ENCODE measurements at places on chromosomes 16 and 17. TPM values are rescaled to one million over a fixed set of nuclear protein-coding genes. Genes with fewer than 3 reads are reported as not detected.

POLG2 gene
- 7.2 TPM for total RNA-seq

DYNLRB2 gene
- total RNA-seq = 1.0 TPM

KRTAP2-1 gene
- not detected for total RNA-seq

SNX20 gene
- total RNA-seq = 1.3 TPM

C1QTNF1 gene
- 477 TPM for total RNA-seq

PPP4C gene
- total RNA-seq = 36.7 TPM

TBC1D3I gene
- total RNA-seq = 0.18 TPM

- no peak for DNase-seq
These were observed 23.4 kb downstream of the MYH13 start for GRCh38 chr17:10349403-10349802.

DNA sequence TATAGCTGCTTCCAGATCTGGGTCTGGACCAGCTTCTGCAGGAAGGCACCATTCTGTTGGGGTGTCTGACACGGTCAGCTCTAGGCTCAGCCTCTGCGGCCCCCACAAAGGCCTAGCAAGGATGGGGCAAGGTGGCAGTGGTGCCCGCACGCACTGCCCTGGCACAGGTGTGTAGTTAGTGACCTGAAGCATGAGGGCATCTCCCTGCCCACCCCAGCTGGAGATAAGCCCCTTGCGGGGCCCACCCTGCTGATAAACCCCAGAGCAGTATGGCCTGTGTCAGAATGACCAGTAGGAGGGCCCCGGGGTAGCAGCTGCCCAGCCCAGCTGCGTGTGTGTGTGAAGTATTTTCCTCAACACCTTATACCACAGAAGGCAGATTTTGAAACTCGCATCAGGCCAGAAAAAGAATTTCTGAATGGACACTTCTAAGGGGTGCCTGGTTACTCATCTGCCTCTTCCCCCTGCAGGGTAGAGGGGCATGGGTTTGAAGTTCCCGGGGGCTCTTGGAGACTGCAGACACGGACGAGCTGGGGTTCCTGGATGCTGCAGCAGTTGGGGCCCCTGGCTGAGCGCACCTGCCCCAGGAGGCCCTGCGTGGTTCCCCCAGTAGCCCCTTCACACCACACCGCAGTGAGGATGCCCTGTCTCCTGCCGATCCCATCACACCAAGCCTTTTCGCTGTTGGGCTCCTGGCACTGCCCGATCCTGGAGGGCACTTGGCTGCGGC lies 4.5 kb downstream of the ARHGDIA start:
- no peak for DNase-seq

- DNase-seq = no peak
These were observed 134.9 kb downstream of the CCT6B start for GRCh38 chr17:34826332-34826731.

DNA sequence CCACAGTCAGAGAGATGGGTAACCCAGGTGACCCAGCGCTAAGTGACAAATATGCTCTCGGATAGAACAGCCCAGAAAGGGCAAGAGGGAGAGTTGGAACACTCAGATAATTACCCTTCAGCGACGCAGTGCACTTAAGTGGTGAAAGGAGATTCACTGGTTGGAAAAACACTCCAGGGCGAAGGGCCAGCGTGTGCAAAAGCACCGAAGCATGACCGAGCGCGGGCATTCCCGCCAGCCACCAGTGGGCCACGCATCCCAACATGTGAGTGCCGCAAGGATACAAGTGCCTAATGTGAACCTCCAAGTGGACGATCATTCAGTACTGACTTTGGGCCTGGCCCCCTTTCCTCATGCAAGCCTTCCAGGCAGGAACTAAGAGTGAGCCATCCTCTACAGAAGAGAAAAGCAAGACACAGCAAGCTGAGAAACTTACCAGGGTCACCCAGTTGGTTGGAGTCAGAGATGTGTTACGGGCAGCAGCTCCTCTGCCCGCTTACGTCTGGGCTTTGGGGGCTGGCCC lies 258.4 kb downstream of the C16orf95 start:
- DNase-seq = peak; percentile 57

- DNase-seq = no peak
These were observed 252.7 kb downstream of the PMP22 start for GRCh38 chr17:15012351-15012980.

DNA sequence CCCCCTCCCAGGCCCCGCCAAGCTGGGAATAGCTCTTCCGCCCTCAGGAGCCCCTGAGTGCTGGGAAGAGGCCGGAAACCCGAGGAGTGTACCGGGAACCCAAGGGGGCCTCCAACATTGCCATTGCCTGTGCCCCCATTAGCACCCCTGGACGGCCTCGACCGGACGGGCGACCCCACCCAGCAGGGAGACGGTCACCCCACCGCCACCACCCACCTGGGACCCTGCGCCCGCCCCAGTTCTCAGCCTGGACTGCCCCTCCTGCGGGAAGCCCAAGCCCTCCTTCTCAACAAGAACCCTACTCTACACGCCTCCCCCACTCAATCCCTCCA lies 2.0 kb downstream of the CARHSP1 start:
- DNase-seq = no peak

DNA sequence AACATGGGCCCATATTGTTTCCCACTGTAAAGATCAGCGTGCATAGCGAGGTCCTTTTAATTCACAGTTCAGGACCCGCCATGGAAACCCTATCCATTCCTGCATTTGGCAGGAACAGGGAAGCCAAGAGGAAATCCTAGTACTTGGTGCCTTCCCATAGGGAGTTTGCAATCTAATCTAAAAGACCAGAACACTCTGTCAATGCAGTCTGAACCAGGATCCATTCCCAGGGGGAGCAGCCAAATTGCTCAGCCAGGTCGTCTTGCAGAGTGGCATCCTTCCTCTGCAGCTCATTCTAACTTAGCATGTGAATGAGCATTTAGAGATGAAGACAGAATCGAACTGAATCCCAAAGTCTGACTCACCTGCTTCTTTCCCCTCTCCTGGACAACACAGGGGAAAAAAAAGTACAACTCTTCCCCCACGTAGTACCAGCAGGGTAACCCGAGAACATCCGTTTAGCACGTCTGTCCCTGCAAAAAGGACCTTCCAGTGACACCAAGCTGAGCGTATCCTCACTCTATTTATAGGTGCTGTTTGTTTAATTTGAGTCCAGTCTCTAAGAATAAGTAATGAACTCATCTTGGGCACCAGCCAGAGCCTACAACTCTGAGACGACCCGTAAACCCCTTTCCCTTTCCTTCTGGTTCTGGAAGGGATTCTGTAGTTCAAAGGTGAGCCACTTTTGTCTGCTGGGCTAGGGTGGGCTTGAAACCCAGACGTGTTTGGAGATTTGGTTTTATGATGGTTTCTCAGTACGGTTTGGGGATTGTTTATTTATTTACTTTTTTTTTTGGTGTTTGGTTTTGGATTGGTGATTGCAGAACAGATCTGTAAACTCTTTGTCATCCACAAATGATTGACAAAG lies 74.5 kb downstream of the ERCC4 start:
- no peak for DNase-seq

GRCh38 chr16:69219279-69219678 lies 32.3 kb downstream of the SNTB2 start:
- no peak for DNase-seq

GRCh38 chr17:39360537-39360936 lies 40.9 kb downstream of the FBXL20 start:
- DNase-seq = no peak

GRCh38 chr16:2740476-2740875 lies 12.0 kb upstream of the SRRM2 start:
- no peak for DNase-seq

GRCh38 chr17:77854083-77854758 lies 104.3 kb upstream of the TNRC6C start:
- DNase-seq = no peak

DNA sequence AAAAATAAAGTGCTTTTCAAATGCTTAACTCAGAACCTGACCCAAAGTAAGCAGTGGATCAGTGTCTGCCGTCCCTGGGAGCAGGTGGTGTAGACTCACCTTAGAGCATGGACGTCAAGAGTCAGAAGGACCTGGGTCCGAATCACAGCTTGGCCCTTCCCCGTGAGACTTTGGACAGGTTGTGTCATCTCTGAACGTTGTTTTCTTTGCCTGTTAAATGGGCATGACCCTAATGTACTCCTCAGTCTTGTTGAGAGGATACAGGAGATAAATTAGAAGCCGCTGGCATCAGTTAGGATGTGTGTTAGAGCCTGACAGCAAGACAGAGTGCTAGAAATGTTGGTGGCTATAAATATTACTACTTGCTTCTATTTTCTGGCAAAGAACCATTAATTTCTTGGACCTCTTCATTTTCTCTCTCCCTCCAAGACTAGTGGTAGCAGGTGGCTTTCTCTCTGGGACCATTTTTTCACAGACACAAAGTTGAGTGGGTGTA lies 68.8 kb downstream of the RAB11FIP4 start:
- DNase-seq = no peak

- DNase-seq = no peak
These were observed 9.3 kb downstream of the SLC46A1 start for GRCh38 chr17:28396635-28397239.

DNA sequence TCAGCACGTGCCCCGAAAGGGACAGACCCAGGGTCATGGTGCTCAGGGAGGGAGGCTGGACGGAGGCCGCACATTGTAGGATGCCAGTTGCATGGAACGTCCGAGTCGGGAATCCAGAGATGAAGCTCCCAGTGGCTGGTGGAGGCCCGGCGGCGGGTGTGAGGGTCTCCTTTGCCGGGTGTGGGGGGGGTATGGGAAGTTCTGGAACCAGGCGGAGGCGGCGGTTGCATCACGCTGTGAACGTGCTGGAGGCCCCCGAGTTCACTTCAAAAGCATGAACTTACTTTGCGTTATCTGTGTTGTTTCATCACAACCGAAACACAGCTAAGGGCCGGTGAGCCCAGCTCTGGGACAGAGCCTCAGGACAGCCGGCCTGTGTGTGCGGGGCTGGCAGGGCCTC lies 73.4 kb upstream of the GNG13 start:
- peak; percentile 48 for DNase-seq

DNA sequence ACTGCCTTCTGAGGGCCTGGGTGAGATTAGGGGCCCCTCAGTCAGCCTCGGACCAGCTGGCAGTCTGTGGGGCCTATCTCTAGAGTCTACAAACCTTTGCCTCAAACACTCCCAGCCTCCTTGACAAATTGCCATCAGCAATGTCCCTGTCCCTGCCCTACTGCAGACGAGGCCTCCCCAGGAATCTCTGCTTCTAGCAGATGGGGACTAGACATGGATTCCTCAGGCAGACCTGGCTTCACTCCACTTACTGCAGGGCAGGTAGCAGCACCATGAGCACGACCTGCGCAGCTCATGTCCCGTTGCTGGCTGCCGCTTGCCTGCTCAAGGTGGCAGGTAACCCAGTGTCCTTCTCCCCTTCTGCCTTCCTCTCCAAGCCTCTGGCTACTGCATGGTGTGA lies 49.1 kb downstream of the PLD6 start:
- no peak for DNase-seq

GRCh38 chr16:73092236-73092781 lies 44.4 kb upstream of the ZFHX3 start:
- DNase-seq = no peak
